ENCODE measurements at places on chromosomes 16 and 17.
A peak's percentile ranks its signal among the peaks of the same experiment; 100 is the strongest.

GRCh38 chr16:22786691-22787090 is 27.3 kb upstream of the HS3ST2 start:
- H3K27me3 ChIP-seq = no peaks in the 10 kb centered on the region
- no peak overlapping the region for H3K4me3 ChIP-seq
- no peak for DNase-seq
- H3K4me1 ChIP-seq = peaks cover 4% of the 10 kb centered on the region
- no peak overlapping the region for H3K27ac ChIP-seq

DNA sequence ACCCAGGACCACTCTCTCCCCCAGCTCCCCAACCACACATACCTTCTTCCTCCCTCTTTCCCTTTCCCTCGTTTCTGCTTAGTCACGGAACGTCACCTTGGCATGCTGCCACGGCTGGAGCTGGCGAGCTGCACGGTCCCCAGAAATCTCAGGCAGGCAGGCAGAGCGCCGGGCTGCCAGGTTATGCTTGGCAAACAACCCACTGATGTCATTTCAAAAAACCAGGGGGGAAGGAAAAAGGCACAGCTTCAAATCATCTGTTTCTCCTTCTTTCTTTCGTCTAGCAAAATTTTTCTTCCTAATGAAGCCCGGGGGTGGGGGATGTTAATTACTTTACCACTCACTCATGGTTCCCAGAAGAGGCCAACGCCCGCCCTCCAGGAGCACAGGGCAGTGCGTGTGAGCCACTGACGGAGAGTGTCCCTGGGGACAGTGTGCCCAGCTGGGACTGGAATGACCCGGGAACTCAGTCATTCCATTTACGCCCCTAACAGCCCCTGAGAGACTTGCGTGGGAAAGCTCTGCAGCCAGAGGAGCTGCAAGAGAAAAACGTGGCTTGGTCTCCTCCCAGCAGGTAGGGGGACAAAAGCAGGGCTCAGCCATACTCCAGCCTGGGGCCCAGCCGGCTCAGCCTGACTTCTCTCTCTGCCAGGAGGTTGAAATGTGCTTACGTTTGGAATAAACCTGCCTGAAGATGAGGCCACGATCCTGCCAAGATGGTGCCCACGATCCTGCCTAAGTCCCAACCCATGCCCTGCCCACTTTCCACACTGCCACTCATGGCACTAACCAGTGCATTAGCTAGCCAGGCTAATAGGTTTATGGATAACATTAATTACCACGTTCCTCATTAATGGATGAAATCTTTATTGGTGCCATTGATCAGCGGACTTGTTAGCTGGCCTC is 198.9 kb downstream of the ZFHX3 start:
- no peaks in the 10 kb centered on the region for H3K4me1 ChIP-seq
- no peak overlapping the region for H3K27ac ChIP-seq
- H3K36me3 ChIP-seq = no peaks in the 10 kb centered on the region
- no peak overlapping the region for H3K4me3 ChIP-seq

DNA sequence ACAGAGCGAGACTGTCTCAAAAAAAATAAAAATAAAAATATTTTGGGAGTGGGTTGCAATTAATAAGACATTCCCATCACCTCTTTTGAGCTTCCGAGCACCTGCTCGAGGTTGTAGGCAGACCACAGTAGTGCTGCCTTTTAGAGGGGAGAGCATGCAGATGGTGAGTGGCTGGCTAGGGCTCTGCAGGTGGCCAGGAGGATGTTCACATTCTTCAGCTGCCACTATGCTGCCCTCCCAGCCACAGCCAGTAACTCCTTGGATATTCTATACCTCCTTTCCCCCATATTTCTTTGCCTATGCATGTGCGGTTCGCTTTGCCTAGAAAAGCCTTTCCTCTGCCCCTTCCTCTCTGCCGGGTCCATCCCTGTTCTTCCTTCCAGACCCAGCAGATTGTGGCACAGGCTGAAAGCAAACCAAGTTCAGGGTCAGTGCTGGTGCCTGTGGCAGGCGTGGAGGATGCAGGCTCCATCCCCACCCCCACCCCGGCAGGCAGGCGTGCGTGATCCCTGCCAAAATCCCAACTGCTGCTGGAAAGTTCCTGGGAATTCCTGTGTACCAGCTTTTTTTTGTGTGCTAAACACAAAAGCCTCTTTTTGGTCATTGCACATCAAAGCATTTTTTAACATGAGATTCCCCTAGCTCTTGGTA is 33.8 kb upstream of the CMIP start:
- no peak overlapping the region for H3K4me3 ChIP-seq
- no peak overlapping the region for H3K27ac ChIP-seq
- no peaks in the 10 kb centered on the region for H3K36me3 ChIP-seq
- DNase-seq = peak; percentile 77
- H3K4me1 ChIP-seq = no peaks in the 10 kb centered on the region
- H3K27me3 ChIP-seq = no peaks in the 10 kb centered on the region

GRCh38 chr17:45740553-45741330 is 43.4 kb upstream of the CRHR1 start:
- no peaks in the 10 kb centered on the region for H3K36me3 ChIP-seq
- no peak overlapping the region for H3K27ac ChIP-seq
- peak; percentile 98 for DNase-seq
- peaks cover 74% of the 10 kb centered on the region for H3K27me3 ChIP-seq
- H3K4me1 ChIP-seq = peaks cover 5% of the 10 kb centered on the region
- H3K4me3 ChIP-seq = no peak overlapping the region

DNA sequence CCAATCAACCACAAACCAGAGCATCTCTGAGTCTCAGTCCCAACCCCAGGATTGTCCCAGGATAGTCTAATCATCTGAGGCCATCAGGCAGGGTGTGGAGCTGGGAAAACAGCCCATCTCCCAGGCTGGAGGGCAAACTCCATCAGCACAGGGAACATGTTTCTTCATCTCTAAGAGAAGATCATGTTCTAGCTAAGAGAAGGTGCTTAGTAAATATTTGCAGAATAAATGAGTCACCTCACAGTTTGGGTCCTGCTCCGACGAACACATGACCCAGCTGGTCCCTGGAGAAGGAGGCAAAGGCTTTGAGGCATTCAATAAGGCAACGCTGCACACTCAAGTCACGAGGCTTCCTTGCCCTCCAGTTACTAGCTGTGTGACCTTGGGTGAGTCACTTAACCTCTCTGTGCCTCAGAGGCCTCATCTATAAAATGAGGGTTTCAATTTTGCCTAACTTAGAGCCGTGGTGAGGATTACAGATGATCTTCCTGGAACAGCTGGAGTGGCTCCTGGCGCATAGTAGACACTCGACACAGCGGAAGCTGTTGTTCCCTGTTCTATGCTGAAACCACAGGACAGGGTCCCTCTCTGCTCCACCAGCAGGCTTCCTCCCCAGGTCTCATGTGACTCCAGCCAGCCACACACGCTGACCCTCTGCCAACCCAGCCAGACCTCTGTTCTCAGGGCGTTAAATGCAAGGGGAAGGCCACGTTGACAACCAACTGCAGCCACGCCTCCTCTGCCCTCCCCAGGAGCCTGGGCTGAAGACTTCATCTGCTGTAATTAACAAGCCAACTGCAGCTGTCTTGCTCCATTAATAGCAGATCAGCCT is 10.3 kb upstream of the RPL38 start:
- no peaks in the 10 kb centered on the region for H3K4me1 ChIP-seq
- peak overlapping the region; percentile 49 for H3K27ac ChIP-seq
- no peaks in the 10 kb centered on the region for H3K36me3 ChIP-seq
- DNase-seq = peak; percentile 68

DNA sequence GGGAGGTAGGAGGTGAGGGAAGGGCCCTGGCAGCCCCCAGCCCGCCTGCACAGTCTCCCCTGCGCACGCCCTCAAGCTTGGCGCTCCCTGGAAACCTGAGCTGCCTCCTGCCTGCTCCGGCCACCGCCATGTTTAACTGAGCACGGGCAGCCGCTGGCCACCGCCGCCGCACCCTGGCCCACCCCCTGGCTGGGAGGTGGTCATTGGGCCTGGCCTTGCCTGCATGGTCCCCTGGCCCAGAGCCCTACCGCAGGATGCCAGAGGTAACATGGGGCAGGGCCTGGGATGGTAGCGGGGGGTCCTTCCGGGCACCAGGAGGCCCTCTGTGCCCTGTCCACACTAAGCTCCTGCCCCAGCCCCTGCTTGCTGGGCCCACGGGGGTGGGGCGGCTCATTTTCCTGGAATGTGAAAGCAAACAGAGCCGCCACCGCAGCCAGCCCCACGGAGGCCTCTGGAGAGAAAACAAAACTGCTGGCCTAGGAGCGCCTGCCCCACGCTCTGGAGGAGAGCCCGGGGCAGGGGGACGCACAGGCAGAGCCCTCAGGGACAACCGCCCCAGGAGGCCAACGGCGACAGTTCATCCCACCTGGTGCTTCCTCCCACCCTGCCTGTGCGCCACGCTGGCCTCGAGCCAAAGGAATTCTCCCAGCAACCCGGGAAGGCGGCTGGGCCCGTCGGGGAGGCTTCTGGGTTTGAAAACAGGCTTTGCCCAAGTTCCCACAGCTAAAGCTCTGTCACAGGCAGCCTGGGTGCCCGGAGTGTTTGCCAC is 8.9 kb downstream of the NHERF2 start:
- no peak overlapping the region for H3K4me3 ChIP-seq
- H3K27me3 ChIP-seq = no peaks in the 10 kb centered on the region
- H3K4me1 ChIP-seq = peaks cover 6% of the 10 kb centered on the region
- H3K36me3 ChIP-seq = peaks cover 5% of the 10 kb centered on the region

DNA sequence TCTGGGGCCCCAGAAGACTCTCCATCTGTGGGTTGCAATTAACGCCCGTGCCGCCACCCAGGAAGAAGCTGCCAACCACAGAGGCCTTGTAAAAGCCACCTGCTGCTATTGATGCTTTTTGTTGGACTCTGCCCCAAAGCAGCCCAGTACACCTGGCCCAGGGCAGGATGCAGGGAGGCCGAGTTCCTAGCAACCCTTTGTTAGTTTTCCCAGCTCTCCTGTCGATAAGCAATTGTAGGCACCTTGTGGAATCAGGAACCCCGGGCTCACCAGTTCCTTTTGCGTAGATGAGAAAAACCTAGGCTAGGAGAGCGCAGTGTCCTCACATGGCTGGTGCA is 103.3 kb downstream of the ABCC6 start:
- H3K4me3 ChIP-seq = no peak overlapping the region
- H3K27ac ChIP-seq = no peak overlapping the region

Data from endodermal cell (in vitro differentiated cells).